ENCODE measurements at places on chromosomes 7 and 10. TPM values are rescaled to one million over a fixed set of nuclear protein-coding genes. Genes with fewer than 3 reads are reported as not detected.

GRCh38 chr7:25060487-25061055 is 64.5 kb downstream of the CYCS start:
- H3K4me3 ChIP-seq, result no peak overlapping the region
- DNase-seq, result no peak
- no peaks in the 10 kb centered on the region for H3K27me3 ChIP-seq
- H3K27ac ChIP-seq, result no peak overlapping the region
- no peaks in the 10 kb centered on the region for H3K4me1 ChIP-seq

C7orf25 gene
- total RNA-seq, result 3.3 TPM

DNA sequence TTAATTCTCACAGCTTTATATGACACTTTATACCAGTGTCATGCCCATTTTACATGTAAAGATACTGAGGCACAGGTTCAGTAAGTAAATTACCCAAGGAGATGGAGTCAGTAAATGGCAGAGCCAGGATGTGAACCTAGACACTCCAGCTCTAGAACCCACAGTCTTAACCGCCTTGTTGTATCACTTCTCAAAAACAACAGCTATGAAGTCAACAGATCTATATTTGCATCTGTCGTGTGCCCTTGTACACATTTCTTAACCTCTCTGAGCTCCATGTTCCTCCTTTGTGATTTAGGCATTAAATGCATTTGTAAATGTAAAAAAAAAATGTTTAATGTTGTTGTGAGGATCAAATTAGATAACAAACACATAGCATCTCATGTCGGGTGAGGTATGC is 716.2 kb downstream of the SUGCT start:
- H3K36me3 ChIP-seq, result no peaks in the 10 kb centered on the region
- no peak overlapping the region for H3K27ac ChIP-seq

PRKG1 gene
- total RNA-seq, result 1.3 TPM

MALRD1 gene
- total RNA-seq, result 1.5 TPM

NKX6-2 gene
- not detected for total RNA-seq

GRCh38 chr10:61890881-61891409 is 10.6 kb upstream of the ARID5B start:
- no peaks in the 10 kb centered on the region for H3K36me3 ChIP-seq
- H3K4me3 ChIP-seq, result no peak overlapping the region
- H3K4me1 ChIP-seq, result no peaks in the 10 kb centered on the region
- H3K27me3 ChIP-seq, result no peaks in the 10 kb centered on the region
- no peak overlapping the region for H3K27ac ChIP-seq

- H3K27me3 ChIP-seq, result no peaks in the 10 kb centered on the region
- H3K36me3 ChIP-seq, result no peaks in the 10 kb centered on the region
- H3K4me1 ChIP-seq, result no peaks in the 10 kb centered on the region
- H3K27ac ChIP-seq, result no peak overlapping the region
- no peak overlapping the region for H3K4me3 ChIP-seq
Observed at GRCh38 chr7:154372011-154372601, 319.9 kb downstream of the DPP6 start.

GRCh38 chr10:115941361-115941771 is 331.6 kb downstream of the GFRA1 start:
- H3K36me3 ChIP-seq, result no peaks in the 10 kb centered on the region
- H3K4me1 ChIP-seq, result no peaks in the 10 kb centered on the region
- no peak overlapping the region for H3K27ac ChIP-seq
- no peak overlapping the region for H3K4me3 ChIP-seq
- no peak for DNase-seq

- no peaks in the 10 kb centered on the region for H3K27me3 ChIP-seq
- H3K27ac ChIP-seq, result no peak overlapping the region
- H3K4me1 ChIP-seq, result no peaks in the 10 kb centered on the region
- no peak overlapping the region for H3K4me3 ChIP-seq
- no peaks in the 10 kb centered on the region for H3K36me3 ChIP-seq
Observed at GRCh38 chr7:138074121-138074520, 2.1 kb upstream of the AKR1D1 start.

ATG9B gene
- 1.2 TPM for total RNA-seq

CRHR2 gene
- not detected for total RNA-seq

- peak overlapping the region; percentile 97 for H3K27ac ChIP-seq
- peaks cover 7% of the 10 kb centered on the region for H3K4me1 ChIP-seq
- peak; percentile 72 for DNase-seq
- peaks cover 4% of the 10 kb centered on the region for H3K36me3 ChIP-seq
- no peaks in the 10 kb centered on the region for H3K27me3 ChIP-seq
Observed at GRCh38 chr7:2106924-2107323, 125.8 kb downstream of the MAD1L1 start.

GRCh38 chr10:116589926-116590325 is 833 bp upstream of the PNLIPRP1 start:
- DNase-seq, result no peak
- no peaks in the 10 kb centered on the region for H3K27me3 ChIP-seq
- no peak overlapping the region for H3K4me3 ChIP-seq
- H3K4me1 ChIP-seq, result no peaks in the 10 kb centered on the region
- no peaks in the 10 kb centered on the region for H3K36me3 ChIP-seq

INA gene
- 3.4 TPM for total RNA-seq

- DNase-seq, result no peak
- H3K36me3 ChIP-seq, result peaks cover 88% of the 10 kb centered on the region
- no peak overlapping the region for H3K27ac ChIP-seq
Observed at GRCh38 chr10:32023264-32023663, 33.0 kb downstream of the KIF5B start.

NEURL1 gene
- 0.37 TPM for total RNA-seq

DNA sequence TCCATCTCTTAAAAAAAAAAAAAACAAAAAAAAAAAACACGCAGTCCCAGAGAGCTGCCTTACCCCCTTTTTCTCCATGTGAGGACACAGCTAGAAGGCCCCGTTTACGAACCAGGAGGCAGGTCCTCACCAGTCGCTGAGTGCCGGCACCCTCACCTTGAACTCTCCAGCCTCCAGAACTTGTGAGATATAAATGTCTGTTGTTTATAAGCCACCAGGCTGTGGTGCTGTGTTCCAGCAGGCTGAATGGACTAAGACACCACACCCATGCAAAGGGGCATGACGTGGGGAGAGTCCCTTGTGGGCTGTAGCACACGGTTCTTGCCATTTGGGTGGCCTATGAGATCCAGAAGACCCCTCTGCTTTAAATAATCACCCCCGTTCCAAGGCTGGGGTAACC is 17.2 kb downstream of the ECHDC3 start:
- peaks cover 3% of the 10 kb centered on the region for H3K4me1 ChIP-seq
- no peak overlapping the region for H3K4me3 ChIP-seq
- H3K36me3 ChIP-seq, result no peaks in the 10 kb centered on the region
- DNase-seq, result peak; percentile 34

Measured in endodermal cell (in vitro differentiated cells).